ENCODE measurements at places on chromosomes 6 and 20. TPM values are rescaled to one million over a fixed set of nuclear protein-coding genes. Genes with fewer than 3 reads are reported as not detected.
A peak's percentile ranks its signal among the peaks of the same experiment; 100 is the strongest.

LZTS3 gene
- 1.7 TPM for total RNA-seq

ACAT2 gene
- total RNA-seq = 40.5 TPM

WTAP gene
- 61.8 TPM for total RNA-seq

DAAM2 gene
- total RNA-seq = 9.6 TPM

OPRM1 gene
- not detected for total RNA-seq

EYS gene
- 0.17 TPM for total RNA-seq

TGM3 gene
- total RNA-seq = not detected

SLC24A3 gene
- 0.04 TPM for total RNA-seq

GTSF1L gene
- total RNA-seq = not detected

LCA5 gene
- total RNA-seq = 1.3 TPM

PSMB9 gene
- 120 TPM for total RNA-seq

AGER gene
- 0.41 TPM for total RNA-seq

DNA sequence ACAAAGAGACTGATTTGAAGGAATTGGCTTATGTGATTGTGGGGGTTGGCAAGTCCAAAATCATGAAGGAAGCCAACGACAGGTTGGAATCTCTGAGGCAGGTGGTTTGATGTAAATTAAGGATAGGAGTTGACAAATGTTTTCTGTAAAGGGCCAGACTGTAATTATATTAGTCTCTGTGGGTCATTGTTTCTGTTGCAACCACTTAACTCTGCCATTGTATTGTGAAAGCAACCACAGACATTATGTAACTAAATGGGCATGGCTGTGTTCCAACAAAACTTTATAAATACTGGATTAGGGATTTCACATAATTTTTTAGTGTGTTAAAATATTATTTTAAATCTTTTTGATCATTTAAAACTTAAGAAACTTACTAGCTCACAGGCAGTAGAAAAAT lies 199.2 kb upstream of the MYLIP start:
- no peak for DNase-seq

DNA sequence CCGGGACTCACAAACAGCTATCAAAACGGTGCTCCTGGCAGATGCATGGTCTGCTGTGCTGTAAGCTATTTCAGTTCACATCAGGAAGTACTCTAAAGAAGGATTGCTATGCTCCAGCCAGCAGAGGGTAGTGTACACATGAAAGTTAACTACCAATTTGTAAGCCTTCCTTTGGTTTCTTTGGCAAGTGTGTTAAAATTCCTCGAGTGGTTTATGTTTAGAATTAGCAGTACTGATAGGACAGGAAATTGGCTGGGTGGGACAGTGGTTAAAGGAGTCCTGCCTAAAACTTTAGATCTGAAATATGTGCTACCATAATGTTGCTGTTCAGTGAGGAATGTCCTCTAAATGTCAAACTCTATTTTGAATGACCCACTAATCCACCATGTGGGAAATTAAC lies 47.4 kb downstream of the TRMT11 start:
- peak; percentile 83 for DNase-seq

GRCh38 chr6:35312807-35313206 lies 15.2 kb downstream of the DEF6 start:
- DNase-seq = no peak

- no peak for DNase-seq
These were observed 4.0 kb downstream of the EEF1A1 start for GRCh38 chr6:73516514-73517489.

GRCh38 chr6:128368213-128368944 lies 152.0 kb downstream of the PTPRK start:
- DNase-seq = no peak

DNA sequence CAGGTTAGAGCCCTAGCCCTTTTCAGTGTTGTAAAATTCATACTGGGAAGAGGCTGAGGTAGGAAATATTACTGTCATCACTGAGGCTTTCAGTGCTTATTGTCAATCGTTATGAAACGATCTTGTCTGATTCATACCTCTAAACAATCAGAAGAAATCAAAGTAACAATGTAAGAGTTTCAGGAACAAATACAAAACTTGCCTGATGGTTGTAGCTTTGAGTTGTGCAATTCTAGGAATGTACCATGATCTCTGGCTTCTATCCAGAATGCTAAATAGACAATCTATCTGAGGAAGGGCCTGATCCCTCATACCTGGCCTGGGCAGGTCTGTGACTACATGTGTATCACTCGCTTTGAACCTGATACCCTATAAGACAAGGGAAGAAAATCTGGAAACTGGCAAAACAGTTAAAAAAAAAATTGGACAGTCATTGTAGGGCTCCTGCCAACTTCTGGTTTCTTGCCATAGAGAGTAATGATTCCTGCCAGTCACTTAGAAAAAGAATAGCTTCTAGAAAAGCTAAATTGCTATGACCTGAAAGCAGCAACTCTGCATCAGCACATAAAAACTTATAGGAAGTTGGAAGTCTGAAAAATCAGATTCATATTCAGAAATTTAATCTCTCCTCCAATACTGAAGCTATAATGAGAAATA lies 234.7 kb downstream of the BTBD9 start:
- no peak for DNase-seq

GRCh38 chr20:56362833-56363413 lies 4.1 kb downstream of the FAM210B start:
- no peak for DNase-seq

DNA sequence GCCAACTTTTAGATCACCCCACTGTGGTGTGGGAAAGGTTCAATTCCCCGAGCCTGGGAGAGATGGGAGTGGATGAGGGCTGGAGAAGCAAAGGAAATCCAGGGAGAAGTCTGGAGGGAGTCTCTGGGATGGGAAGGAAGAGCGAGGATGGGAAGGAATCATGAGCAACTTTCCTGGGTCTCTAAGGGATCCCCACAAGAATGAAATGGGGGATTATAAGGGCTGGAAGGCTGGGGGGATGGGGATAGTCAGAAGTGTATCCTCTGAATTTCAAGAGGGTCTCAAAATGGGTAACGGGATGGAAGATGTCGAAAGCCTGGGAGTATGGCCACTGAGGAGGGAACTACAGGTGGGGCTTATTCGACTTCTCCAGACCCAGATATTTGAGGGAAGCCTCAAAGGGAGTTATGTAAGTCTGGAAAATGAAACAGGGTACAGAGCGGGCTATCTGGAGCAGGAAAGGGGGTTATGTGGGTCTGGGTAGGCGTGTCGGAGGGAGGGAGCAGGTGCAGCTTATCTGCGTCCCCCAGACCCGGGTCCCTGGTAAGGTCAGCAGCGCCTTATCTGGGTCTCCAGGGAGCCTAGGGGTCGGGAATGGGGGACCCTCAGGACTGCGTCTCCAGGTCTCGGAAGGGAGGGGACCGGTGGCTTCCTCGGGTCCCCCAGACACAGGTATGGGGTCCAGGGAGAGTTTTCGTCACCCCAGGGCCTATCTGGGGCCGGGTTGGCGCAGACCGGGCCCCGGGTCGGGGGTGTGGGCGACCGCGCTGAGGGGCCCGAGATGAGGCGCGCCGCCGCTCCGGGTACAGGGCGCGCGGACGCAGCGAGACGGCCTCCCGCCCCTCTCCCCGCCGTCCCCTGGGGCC lies 550 bp downstream of the PLAGL2 start:
- no peak for DNase-seq

GRCh38 chr6:125743604-125744003 lies 5.8 kb upstream of the HEY2 start:
- no peak for DNase-seq

GRCh38 chr20:48687117-48687800 lies 140.5 kb downstream of the PREX1 start:
- DNase-seq = no peak

GRCh38 chr20:62534526-62535221 lies 58.9 kb upstream of the GATA5 start:
- no peak for DNase-seq
